AG04450 (cell line): ENCODE measurements at places on chromosomes 7 and 10.

DNA sequence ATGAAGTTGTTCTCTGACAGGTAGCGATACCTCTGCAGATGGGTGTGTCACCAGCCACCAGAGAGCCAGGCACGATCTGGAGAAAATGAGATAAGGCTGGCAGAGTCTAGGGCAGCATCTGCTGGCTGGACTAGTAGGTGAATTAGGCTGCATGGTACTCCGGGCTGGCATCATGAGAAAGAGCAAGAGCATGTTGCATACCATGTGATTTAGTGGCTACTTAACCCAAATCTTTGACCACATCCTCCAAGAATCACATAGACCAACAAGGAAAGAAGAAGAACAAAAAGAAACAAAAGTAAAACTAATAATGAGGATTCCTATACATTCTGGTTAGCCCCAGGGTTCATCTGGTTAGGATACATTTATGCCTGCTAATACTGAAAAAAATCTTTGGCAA, 23.4 kb upstream of the FAM170B start:
- DNase-seq: no peak

DNA sequence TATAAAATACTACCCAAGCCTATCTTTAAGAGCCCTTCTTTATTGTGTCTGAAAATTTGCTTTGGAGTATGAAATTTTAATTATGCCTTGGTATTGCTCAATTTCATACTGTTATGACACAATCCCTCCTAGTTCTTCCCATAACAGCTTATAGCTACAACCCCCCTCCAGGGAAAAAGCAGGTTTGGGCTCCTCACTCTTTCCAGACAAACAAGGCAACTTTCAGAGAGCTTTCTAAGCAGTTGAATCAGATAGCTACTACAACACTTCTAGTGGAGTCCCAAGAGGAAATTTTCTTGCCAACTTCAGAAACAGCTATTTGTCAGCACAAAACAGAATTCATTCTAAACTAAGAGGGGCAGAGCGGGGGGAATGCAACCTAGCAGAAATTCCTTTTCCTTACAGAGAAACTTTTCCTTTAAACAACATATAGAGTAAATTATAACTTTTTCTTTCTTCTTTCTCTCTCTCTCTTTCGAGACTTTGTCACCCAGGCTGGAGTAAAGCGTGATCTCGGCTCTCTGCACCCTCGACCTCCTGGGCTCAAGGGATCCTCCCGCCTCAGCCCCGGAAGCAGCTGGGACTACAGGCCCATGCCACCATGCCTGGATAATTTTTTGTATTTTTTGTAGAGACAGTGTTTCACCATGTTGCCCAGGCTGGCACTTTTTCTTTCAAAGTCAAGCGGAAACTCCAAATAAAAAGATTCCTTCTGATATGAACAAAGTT, 26.0 kb upstream of the JMJD1C start:
- no peak for DNase-seq

DNA sequence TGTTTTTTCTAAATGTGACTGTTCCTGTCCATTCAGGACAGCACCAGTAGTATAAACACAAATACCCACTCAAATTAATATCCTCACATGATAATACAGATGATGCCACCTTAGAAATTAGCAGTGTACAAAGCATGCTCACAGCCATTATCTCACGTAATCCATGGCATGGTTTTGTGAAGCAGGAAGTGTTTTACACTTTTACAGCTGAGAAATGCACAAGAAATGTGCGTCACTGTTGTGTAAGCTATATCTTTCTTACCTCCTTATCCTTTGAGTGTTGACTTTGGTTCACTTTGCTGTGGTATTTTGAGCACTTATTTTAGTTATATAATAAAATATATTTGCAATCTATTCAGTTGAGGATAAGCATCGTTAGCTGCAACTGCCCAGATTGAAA, 31.6 kb downstream of the NKX2-3 start:
- no peak for DNase-seq

DNA sequence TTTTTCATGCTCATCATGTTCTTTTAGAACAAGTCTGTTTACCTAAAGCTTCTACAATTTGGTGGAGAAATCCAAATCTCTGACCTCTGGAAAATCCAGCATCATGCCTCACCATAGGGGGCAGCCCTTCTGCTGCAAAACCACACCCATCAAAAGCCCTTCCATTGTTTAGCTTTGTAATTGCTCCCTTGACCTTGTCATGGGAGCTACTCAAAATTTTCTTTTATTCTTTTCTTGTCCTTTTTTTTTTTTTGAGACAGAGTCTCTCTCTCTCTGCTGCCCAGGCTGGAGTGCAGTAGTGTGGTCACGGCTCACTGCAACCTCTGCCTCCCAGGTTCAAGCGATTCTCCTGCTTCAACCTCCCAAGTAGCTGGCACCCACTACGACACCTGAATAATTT, 234.4 kb downstream of the NEBL start:
- no peak for DNase-seq

- no peak for DNase-seq
Measured at GRCh38 chr10:115059301-115059898, 33.8 kb upstream of the ATRNL1 start.

DNA sequence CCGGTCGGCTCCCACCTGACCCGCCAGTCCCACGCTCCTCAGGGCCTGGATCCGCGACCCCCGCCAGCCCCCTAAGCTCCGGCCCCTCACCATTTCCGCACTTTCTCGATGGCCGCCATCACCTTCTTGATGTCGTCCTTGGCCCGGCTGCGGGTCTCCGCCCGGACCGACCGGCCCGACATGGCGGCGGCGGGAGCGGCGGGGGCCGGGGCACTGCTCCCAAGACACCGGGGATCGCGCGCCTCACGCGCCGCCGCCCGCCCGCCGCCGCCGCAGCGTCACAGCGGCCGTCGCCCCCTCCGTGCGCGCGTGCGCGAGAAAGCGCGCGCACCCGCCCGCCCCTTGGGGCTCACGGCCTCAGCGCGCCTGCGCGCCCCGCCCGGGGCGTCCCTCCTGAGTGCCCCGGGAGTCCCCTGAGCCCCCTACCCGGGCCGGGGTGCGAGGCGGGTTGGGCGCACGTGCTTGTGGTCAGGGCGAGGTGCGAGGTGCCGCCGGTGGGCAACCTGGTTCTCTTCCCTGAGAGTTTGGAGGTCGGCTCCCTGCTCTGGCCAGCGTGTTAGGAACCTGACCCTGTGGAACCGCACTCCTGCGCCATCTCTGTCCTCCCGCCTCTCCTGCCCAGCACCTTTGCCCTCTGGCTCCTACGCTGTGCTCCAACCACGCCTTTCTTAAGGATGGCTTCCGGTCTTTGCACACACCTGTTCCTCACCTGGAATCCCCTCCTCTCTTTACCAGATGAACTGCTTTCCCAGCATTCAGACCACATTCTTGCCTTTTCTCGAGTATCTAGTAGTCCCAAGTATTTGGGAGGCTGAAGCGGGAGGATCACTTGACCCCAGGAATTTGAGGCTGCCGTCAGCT, at the start of gene BCL7B:
Gene BCL7B (minus strand): TSS at position 294 of the 861 bp plus-strand sequence. CDS start 112 bp downstream, at position 182.
- DNase-seq: no peak

GRCh38 chr7:111388912-111389311, 173.4 kb downstream of the IMMP2L start:
- DNase-seq: no peak

DNA sequence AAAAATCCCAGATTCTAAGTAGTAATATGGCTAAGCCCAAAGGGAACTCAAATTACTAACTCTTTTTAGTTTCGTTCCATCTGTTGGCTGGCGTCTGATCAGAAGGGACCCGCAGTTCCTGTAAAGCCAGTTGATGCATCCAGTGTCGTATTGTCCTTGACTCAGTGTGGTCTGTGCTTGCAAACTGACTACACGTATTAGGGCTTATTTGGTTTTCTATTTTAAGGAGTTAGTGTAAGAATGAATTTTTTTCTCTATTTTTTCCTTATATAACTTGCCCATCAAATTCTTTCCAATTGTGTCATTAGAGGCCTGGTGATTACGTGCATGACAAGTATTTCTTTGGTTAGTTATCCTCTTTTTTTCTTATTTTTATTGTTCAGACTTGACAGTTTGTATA, 9.7 kb downstream of the ABCA13 start:
- no peak for DNase-seq

DNA sequence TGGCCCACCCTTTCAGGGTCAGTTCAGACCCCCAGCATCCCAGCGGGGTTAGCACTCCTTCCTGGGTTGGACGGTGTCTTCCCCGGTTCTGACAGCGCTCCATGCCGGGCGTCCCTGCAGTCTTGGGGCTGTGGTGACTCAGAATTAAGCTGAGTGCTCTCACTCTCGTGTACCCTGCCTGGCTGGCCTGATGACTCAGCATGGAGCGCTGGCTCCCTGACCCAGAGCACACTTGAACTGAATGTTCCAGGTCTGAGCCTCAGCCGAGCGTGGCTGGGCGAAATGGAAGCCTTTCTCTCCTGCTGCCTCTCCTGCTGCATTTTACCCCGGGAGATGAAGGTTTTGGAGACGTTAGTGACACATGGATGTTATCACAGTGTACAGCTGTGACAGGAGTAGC, 7.1 kb downstream of the BAG3 start:
- peak; percentile 71 for DNase-seq

GRCh38 chr10:124657806-124658205, 86.4 kb downstream of the FAM53B start:
- DNase-seq: no peak

DNA sequence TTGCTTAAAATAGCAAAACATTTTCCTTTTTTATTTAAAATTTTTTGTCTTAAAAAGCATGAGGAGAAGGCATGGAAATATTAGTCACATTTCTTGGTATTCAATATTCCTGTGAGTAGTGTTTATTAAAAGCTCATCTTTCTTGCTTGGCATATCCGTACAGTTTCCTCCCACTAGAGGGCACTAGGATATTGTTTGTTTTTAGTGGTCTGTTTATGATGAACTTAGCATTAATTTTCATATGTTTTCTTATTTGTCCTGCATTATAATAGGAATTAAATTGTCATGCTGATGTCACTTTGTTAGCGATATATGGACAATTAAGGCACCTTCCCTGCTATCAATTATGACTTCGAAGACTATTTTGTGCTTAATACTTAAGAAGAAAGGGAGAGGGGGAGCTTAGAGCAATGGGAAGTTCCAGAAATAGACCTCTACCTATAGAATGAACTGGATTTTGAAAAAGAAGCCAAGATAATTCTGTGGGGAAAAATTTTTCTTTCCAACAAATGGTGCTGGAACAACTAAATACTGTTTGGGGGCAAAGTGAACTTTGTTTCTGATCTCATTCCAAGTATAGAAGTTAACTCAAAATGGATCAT, 91.0 kb upstream of the STRIP2 start:
- no peak for DNase-seq

DNA sequence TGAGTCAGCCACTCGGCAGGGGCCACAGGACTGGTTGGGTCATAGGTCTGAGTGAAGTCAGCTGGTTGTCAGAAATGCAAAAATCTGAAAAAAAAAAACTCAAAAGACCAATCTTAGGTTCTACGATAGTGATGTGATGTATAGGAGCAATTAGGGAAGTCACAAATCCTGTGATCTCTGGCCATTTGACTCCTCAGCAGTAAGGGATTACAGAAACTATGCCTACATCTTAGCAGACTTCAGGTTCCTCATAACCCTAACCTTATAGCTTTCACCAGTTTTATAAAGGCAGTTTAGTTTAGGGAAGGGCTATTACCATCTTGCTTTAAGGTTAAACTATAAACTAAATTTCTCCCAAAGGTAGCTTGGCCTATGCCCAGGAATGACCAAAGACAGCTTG, 163.1 kb upstream of the HGF start:
- DNase-seq: no peak

GRCh38 chr10:12597176-12597575, 247.8 kb downstream of the CAMK1D start:
- DNase-seq: no peak

DNA sequence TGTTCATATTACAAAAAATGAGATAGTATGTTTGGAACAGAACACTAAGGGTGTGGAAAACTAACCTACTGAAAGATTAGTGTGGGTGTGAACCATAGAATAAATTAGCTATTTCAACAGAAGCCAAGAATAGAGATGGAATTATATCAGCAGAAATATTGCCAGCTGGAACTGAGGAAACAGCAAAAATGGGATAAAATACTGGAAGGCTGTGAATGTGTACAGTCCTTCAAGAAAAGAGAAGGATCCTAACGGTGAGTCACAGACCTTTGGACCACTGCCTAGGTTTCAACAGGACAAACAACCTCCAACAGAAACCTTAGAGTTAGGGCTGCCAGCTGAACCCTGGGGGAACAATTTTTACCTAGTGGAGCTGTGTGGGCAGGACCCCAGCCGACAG, 395.0 kb downstream of the ZWINT start:
- DNase-seq: no peak

DNA sequence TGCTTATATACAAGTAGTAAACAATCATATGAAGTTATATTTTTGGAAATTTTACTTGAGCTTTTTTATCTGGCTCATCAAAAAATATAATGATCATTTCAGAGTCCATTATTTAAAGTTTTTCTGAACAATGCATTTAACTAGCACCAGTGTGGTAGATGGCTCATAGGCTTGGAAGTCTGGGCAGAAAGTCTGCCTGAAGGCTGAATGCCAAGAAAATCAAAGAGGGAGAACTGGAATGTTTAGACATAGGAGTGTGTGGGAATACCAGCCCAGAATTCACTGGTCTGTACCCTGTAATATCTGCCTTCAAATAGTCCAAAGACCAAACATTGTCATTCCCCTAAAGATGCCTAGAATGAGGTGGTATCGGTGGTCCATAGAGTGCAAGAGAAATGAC, 40.3 kb upstream of the ANK3 start:
- peak; percentile 36 for DNase-seq

- no peak for DNase-seq
Measured at GRCh38 chr7:95501261-95501832, 15.6 kb downstream of the ASB4 start.

DNA sequence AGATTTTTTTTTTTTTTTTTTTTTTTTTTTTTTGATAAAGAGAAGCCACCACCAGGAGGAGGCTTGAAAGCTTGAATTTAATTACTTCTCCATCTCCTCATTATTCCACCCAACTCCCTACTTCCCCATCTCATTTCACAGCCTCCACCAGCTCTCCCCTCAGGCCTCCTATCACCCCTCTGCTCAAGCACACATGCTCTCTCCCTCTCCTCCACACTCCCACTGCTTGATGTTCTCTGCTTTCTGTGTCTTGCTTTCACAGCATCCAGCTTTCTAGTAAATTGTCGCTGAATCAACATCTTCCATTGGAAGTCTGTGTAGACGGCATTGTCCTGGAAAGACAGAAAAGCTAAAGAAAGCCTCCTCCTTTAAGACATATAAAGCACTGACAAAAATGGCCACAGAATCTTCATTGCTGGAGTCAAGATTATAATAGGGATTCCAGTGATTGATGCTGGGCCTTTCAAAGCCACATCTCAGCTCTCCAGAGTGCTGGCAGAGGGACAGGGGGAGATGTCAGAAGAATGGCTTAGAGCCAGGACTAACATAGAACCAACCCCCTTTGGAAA, 58.3 kb downstream of the DOCK4 start:
- DNase-seq: no peak

- DNase-seq: no peak
Measured at GRCh38 chr7:122694697-122695096, 4.2 kb downstream of the RNF133 start.

GRCh38 chr7:16935341-16935735, 53.6 kb upstream of the AGR3 start:
- no peak for DNase-seq
